ENCODE measurements at places on chromosomes 13 and 19. TPM values are rescaled to one million over a fixed set of nuclear protein-coding genes. Genes with fewer than 3 reads are reported as not detected.
A peak's percentile ranks its signal among the peaks of the same experiment; 100 is the strongest.

DNA sequence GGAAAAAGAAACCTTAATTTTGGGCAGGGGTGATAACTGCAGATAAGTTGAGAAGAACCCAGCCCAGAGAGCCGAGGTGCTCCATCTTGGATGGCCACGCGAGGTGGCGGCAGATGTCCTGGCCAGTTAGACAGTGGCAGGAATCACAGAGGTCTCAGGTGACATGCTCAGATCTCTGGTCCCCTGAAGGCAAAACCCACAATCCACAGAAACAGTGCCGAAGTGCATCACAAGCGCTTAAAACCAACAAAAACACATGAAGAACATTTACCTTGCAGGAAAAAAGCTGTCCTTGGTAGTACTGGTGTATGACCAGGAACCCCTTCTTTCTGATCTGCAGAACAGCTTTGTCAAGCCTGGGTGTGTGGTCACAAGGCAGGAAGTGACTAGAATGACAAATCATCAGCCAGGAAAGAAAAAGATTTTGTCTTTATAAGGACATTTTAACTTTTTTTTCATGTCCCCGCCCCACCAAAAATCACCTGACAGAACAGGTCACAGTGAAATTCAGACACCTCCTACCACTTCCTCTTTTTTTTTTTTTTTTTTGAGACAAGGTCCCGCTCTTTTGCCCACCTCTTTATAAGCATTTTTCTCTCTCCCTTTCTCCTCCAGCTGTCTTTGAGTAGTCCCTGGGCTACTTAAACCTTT lies at the start of gene LCP1:
Gene LCP1 (minus strand): TSS at position 338 of the 651 bp plus-strand sequence. CDS start 22,515 bp downstream, outside the sequence.
- peak; percentile 46 for DNase-seq
- no peaks in the 10 kb centered on the region for H3K36me3 ChIP-seq
- H3K27me3 ChIP-seq: no peaks in the 10 kb centered on the region

GRCh38 chr13:37492741-37493514 lies 105.6 kb downstream of the POSTN start:
- no peak overlapping the region for H3K27ac ChIP-seq
- H3K4me1 ChIP-seq: no peaks in the 10 kb centered on the region
- H3K27me3 ChIP-seq: no peaks in the 10 kb centered on the region
- H3K4me3 ChIP-seq: no peak overlapping the region

DNA sequence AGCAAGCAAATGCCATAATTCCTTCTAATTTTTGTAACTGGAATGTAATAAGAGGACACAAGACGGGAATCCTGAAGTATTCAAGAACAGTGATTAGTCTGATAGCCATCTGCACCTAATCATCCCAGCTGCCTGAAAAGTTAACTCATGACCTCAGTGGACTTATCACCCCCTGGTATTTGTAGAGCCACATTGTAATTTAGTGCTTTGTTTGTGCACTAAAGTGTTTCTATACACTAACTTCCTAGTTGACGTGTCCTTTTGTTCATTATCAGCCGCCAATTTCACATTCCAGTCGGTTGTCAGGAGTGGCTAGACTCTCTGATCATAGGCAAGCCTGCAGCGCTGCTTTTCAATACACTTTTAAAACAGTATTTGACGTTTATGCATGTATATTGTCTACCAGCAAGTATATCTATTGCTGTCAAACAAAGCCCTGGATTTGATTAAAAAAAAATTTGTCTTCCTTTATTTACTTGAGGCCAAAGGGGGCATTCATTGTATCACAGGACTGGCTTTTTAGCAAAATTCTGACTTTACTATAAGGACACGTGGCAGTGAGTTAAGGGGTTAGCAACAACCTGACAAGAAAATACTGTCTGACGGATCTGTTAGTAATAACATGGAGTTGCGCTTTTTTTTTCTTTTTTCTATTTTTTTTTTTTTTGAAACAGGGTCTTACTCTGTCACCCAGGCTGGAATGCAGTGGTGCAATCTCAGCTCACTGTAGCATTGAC lies 10.4 kb upstream of the SOX21 start:
- no peaks in the 10 kb centered on the region for H3K4me1 ChIP-seq
- no peaks in the 10 kb centered on the region for H3K27me3 ChIP-seq
- no peak overlapping the region for H3K4me3 ChIP-seq
- H3K36me3 ChIP-seq: no peaks in the 10 kb centered on the region
- H3K27ac ChIP-seq: no peak overlapping the region
- DNase-seq: no peak

GRCh38 chr13:90834700-90835099 lies 512.8 kb upstream of the MIR17HG start:
- H3K4me3 ChIP-seq: no peak overlapping the region
- no peak overlapping the region for H3K27ac ChIP-seq
- H3K27me3 ChIP-seq: no peaks in the 10 kb centered on the region
- no peaks in the 10 kb centered on the region for H3K4me1 ChIP-seq
- no peak for DNase-seq

- H3K36me3 ChIP-seq: no peaks in the 10 kb centered on the region
- H3K4me3 ChIP-seq: peak overlapping the region; percentile 90
- DNase-seq: no peak
Observed at GRCh38 chr19:57682226-57682766, 519 bp downstream of the ZNF551 start.

DNA sequence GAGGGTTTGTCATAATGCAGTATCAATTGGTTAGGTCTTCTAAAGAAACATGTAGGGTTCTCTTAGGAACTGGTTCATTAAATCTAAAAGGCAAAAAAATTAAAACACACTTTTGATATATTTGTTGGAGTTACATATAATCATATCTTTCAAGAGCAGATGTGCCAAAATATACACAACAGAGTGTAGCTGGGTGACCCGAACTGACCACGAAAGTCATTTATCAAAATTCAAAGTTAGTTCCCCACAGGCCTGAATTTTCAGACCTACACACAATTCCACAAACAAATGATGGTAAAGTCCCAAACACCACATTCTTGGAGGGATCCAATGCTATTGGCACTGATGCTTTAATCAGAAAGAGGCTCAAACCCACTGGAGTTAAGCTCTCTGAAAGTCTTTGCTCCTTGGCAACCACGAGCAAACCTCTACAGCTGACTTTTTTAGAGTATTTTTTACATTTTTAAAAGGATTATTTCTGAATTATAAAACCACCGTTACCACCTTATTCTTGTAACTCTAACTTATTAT lies 50.9 kb downstream of the IRS2 start:
- H3K36me3 ChIP-seq: no peaks in the 10 kb centered on the region
- no peak for DNase-seq
- no peaks in the 10 kb centered on the region for H3K4me1 ChIP-seq

DNA sequence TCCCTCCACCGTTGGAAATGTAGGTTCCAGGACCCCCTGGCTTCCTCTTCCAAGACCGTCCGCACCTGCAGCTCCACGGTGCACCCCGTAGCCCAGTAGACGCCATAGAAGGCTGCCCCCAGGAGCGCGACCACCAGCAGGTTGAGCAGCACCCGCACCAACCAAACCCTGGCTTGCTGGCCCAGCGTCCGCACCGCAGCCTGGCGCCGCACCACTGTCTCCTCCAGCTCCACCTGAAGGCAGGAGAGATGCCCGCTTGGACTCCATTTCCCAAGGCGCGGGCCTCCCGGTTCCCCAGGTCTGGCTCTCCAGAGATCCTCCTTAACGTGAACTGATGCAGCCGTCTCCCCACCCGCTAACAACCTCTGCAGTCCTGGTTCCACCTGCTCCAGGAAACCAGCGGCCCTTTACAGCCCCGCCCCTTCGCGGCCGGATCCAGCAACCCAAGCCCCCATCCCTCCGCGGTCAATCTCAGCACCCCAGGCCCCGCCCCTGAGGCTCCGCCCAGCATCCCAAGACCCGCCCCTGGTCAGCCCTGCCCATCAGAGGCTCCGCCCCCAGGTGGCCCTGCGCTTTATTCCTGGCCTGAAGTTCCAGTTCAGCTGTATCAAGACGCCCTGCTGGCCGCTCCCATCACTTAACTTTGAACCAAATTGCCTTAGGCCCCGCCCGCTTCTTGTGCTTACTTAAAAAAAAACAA lies 5.0 kb upstream of the LENG1 start:
- H3K27ac ChIP-seq: no peak overlapping the region
- no peaks in the 10 kb centered on the region for H3K36me3 ChIP-seq
- no peak overlapping the region for H3K4me3 ChIP-seq
- DNase-seq: peak; percentile 96
- H3K4me1 ChIP-seq: peaks cover 59% of the 10 kb centered on the region

- H3K27me3 ChIP-seq: no peaks in the 10 kb centered on the region
- peak; percentile 45 for DNase-seq
- H3K4me3 ChIP-seq: no peak overlapping the region
- peaks cover 28% of the 10 kb centered on the region for H3K36me3 ChIP-seq
Observed at GRCh38 chr19:58477871-58478270, 1.7 kb downstream of the ZNF446 start.

DNA sequence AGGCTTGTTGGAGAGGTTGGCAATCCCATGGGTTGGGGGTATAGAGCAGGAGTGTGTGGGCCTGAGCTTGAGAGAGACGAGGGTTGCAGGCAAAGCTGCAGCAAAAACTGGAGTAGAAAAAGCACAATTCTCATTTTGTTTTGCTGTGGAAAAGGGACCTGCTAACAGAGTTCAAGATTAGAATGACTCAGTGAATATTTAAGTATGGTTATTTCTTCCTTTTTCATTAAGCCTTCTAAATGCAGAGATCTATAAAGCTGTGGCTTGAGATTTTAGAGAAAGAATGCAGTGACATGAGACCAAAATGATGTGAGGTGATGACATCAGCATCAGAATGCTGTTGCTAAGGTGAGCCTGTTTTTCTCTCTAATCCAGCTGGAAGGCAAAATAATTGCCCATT lies 10.8 kb upstream of the MBNL2 start:
- no peak for DNase-seq
- no peak overlapping the region for H3K4me3 ChIP-seq

- no peaks in the 10 kb centered on the region for H3K4me1 ChIP-seq
- no peak overlapping the region for H3K27ac ChIP-seq
- no peak overlapping the region for H3K4me3 ChIP-seq
- no peaks in the 10 kb centered on the region for H3K27me3 ChIP-seq
Observed at GRCh38 chr13:23289917-23290357, 109.2 kb downstream of the SGCG start.

DNA sequence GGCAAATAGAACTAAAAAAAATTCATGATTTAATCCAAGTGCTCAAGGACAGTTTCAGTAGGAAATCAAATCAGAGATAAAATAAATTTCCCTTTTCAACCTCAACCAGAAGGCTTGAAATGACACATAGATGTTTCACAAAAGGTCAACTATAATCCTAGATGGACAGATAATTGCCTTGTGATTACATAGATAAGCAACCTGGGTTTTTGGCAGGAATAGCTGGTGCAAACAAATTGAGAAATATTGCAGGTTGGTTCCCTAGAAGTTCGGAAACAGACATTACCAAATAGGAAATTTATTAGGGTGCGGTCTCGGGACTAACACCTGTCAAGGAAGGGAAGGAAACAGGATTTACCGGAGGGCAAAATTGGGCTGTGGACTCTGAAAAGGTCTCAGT lies 497.5 kb downstream of the COG6 start:
- H3K4me1 ChIP-seq: no peaks in the 10 kb centered on the region
- DNase-seq: no peak
- no peak overlapping the region for H3K4me3 ChIP-seq
- no peaks in the 10 kb centered on the region for H3K27me3 ChIP-seq

DNA sequence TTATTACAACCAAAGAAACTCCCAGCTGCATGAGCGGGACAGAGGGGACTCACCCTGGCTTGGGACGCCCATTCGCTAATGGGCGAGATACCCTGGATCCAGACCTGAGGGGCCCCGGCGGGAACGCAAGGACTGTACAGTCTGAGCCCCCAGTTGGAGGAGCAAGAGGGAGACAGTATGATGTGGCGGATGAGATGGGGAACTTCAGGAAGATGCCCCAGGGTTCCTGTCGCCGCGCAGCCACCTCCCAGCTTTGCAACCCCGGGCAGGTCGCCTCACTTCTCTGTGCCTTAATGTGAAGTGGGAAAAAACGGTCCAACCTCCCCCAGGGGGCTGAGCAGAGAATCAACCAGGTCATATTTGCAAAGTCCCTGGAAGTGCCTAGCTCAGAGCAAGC lies 2.5 kb downstream of the NPAS1 start:
- H3K4me1 ChIP-seq: peaks cover 24% of the 10 kb centered on the region
- H3K4me3 ChIP-seq: no peak overlapping the region
- H3K36me3 ChIP-seq: no peaks in the 10 kb centered on the region

The TMEM59L gene
- 1.6 TPM for total RNA-seq

The MIR17HG gene
- 2.4 TPM for total RNA-seq

The CEACAM16 gene
- not detected for total RNA-seq

The DHDH gene
- 3.3 TPM for total RNA-seq
